ENCODE measurements at places on chromosomes 7 and 10.

GRCh38 chr7:47132471-47132870 is 449.4 kb downstream of the TNS3 start:
- DNase-seq = no peak

DNA sequence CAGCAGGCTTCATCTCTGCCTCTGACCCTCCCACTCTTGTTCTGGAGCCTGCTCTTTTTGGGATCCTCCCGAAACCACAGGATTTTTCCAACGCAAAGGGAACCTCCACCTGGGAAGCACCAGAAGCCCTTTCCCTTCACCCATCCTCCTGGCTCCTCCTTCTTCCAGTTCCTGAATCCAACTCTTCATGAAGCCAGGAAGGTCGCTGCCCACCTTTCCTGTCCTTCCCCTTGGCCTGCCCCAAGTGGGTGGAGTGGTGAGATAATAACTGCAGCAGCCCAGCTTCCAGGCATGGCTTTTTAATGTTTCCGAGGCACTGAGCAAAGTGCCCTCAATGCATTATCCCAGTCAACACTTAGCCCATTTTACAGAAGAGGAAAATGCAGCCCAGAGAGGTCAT is 70.8 kb upstream of the EEPD1 start:
- DNase-seq = no peak

DNA sequence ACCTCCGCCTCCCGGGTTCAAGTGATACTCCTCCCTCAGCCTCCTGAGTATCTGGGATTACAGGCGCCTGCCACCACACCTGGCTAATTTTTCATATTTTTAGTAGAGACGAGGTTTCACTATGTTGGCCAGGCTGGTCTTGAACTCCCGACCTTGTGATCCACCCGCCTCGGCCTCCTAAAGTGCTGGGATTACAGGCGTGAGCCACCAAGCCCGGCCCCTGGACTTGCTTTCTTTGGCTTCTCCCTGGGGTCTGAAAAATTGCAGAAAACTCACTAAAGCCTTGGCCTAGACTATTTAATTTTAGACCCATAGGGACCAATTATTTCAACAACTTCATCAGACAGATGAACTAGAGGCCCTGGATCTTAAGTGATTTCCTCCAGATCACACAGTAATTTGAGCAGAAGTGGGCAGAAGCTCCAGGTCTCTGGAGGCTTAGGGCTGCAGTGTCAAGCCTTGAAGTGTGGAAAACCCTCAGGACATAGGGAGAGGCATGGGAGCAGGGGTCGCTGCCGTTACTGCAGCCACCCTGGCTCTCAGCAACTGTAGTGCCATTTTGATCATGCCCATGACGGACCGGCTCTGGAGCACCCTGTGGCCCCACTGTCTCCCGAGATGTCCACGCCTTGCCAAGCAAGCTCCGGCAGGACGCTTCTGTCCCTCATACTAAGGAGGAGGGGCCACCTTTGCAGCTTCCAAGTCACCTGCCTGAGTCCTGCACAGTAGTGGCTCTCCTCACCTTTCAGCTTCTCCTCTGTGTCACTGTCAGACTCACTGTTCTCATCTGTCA is 72.4 kb downstream of the DENND2A start:
- DNase-seq = no peak

DNA sequence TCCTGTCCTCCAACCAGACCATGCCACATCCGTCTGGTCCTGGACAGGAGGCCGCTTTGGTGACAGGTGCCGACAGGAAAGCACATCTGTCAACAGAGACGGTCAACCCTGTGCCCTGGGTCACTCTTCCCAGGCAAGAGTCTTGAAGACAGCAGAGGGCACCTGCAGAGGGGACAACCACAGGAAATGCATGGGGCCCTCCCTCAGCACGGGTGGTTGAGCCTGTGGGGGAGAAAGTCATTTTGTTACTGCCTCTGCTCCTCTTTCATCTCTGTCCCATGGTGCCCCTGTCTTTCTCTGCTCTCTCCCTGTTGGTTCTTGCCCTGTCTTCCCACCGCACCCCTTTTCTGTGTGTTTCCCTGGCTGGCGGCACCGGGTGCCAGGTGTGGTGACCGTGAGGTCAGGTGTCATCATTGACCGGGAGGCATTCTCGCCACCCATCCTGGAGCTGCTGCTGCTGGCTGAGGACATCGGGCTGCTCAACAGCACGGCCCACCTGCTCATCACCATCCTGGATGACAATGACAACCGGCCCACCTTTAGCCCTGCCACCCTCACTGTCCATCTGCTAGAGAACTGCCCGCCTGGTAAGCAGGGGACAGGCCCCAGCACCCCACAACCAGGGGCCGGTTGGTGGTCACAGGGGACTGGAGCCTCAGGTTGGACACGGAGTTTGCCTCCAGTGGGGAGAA is 17.6 kb upstream of the VSIR start:
- no peak for DNase-seq

- peak; percentile 41 for DNase-seq
Measured at GRCh38 chr7:95105627-95106026, 198.2 kb downstream of the PPP1R9A start.

DNA sequence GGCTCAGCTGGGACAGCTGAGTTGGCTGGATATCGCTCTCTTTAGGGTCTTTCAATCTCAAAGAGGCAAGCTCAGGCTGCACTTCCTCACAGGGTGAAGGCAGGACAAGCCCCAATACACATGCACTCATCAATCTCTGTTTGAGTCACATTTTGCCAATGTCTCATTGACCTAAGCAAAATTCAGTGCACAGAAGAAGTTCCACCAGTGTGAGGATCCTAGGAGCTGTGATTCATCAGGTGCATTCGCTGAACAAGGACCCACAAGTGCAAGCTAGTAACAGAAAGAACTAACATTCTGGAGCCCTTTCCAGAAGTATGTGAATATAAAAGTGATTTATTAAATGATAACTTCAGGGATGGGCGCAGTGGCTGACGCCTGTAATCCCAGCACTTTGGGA is 477.2 kb downstream of the GPAM start:
- no peak for DNase-seq

- no peak for DNase-seq
Measured at GRCh38 chr7:38658921-38659320, 27.7 kb upstream of the AMPH start.

DNA sequence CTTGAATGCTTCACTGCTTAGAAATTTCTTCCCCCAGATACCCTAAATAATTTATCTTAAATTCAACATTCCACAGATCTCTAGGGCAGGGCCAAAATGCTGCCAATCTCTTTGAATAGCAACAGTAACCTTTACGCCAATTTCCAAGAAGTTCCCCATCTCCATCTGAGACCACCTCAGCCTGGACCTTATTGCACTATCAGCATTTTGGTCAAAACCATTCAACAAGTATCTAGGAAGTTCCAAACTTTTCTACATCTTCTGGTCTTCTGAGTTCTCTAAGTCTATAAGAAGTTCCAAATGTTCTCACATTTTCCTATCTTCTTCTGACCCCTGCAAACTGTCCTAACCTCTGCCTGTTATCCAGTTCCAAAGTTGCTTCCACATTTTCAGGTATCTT is 1306.9 kb upstream of the SORCS1 start:
- DNase-seq = no peak

DNA sequence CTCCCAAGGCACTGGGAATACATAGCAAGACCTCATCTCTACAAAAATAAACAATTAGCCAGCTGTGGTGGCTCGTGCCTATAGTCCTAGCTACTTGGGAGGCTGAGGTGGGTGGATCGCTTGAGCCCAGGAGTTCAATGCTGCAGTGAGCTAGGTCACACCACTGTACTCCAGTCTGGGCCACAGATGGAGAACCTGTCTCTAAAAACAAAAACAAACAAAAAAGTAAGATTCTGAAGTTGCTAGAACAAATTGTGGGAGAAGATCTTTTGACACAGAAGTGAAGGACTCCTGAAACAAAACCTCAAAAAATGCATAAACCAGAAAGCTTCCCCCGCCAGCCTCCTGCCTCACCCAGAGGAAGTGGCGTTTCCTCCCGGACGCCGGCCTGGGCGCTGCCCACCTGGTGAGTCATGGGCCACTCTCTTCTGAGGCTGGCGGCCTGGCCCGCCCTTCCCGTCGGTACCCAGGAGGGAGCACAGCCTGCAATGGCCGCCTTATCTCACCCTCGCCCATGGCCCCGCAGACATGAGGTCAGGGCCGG is 25.4 kb upstream of the ELN start:
- no peak for DNase-seq

DNA sequence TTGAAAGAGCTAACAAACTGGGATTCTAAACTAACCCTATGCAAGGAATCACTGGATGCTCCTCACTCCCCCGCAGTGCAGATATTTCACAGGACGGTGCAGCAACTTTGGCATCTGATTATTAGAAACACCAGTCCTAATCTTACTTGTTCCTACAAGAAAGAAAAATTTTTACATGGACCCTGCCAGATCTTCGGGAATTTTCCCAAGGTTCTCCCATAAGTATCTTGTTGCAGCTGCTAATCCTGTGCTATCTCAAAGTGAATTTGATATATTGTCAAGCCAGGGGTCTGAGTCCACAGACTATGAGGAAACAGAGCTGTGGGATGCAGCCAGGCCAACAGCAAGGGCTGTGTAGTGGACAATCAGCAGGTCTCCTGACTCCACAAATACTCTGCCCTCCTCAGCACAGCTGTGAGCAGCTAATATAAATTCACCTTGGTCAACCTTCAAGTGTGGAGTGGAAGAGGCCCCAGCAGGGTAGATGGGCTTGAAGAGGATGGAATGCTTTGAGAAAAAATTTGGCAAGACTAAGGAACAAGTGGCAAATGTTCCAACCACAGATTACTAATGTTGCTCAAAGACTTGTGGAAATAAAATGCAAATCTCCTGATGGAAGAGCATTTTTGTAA is 25.6 kb downstream of the VSTM4 start:
- DNase-seq = no peak

GRCh38 chr10:107803546-107803945 is 639.0 kb upstream of the SORCS1 start:
- DNase-seq = no peak

GRCh38 chr10:68406815-68407548 is at the start of gene RUFY2:
RUFY2 (minus strand) TSS chr10:68407277; CDS start chr10:68407189, 88 bp downstream.
- DNase-seq = peak; percentile 54

GRCh38 chr10:121596689-121597503 is 1.3 kb downstream of the FGFR2 start:
- DNase-seq = peak; percentile 87

DNA sequence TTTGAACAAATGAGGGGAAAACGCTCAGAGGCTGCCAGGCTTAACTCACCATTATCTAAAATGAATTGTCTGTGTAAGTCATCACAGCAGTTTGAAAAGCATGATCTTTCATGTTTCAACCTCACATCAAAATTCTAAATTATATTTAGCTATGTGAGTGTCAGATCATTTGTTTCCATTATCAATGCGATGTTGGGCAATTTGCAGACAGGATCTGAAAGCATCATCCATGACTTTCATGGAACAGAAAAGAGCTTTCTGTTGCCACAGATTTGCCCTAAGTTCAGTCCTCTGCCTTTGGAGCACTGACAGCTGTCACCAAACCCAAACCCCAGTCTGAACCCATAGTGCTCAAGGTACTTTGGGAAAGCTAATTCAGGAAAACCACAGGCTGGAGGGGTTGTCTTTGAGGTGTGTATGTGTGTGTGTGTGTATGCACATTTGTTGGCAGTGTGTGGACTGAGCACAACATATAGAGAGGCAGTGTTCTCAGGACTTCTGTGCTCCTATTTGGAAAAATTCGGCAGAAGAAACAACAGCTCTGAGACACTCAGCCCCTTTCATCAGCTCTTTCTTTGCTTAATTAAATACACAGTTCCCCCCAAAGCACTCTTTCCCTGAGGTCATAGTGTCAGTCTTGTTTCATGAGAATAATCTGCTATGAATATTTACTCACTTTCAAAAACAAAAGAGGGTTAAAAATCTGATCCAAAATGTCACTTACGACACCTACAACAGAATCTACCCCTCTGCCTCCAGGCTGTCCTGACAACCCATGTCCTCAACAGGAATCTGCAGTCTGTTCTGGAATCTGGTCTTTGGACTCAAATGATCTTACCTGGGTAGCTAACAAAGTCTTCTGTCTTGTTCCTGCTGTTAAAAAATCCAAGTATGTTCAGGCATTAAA is 188.5 kb upstream of the KLF14 start:
- no peak for DNase-seq

GRCh38 chr7:47218378-47219176 is 363.3 kb downstream of the TNS3 start:
- no peak for DNase-seq

DNA sequence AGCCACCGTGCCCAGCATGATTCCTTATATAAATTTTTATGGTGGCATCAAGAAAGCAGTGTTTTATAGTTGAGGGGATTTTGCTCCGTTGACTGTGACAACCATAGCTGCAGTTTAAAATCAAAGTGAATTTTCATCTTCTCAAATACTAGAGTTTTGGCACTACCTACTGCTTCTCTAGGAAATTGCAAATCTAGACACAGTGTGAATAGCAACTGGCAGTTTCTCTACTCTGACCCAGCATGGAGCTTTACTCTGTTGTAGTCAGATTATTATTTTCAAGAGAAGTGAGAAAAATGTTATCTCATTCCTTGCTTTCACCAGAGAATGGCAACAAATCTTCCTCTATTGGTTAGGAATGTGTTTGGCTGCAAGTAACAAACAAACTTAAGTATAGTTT is 22.9 kb downstream of the MCM10 start:
- no peak for DNase-seq

Measured in pons (tissue), 1 donor.